ENCODE measurements at places on chromosomes 7 and 10. TPM values are rescaled to one million over a fixed set of nuclear protein-coding genes. Genes with fewer than 3 reads are reported as not detected.

The RSU1 gene
- 17.3 TPM for total RNA-seq

The MSS51 gene
- 0.41 TPM for total RNA-seq

The STOX1 gene
- total RNA-seq = 0.68 TPM

The EIF4H gene
- 341 TPM for total RNA-seq

The CNNM1 gene
- 5.2 TPM for total RNA-seq

The ANKRD7 gene
- total RNA-seq = 4.0 TPM

The CXCL12 gene
- 0.14 TPM for total RNA-seq

The ERV3-1 gene
- total RNA-seq = not detected

The PLXDC2 gene
- 4.7 TPM for total RNA-seq

The OR2A1 gene
- total RNA-seq = not detected

The TCAF2 gene
- total RNA-seq = 0.78 TPM

The SLF2 gene
- total RNA-seq = 8.9 TPM

The MUC12 gene
- not detected for total RNA-seq

The SPDYE17 gene
- not detected for total RNA-seq

The OPN1SW gene
- total RNA-seq = not detected

The TMEM139 gene
- total RNA-seq = 79.0 TPM

The TACR2 gene
- not detected for total RNA-seq

The IMPDH1 gene
- total RNA-seq = 44.7 TPM

The SLC26A5 gene
- not detected for total RNA-seq

The PHKG1 gene
- total RNA-seq = 1.3 TPM

The JCAD gene
- 23.5 TPM for total RNA-seq

The RINT1 gene
- 5.7 TPM for total RNA-seq

The NUTM2E gene
- not detected for total RNA-seq
